ENCODE measurements at places on chromosomes 12 and 14. TPM values are rescaled to one million over a fixed set of nuclear protein-coding genes. Genes with fewer than 3 reads are reported as not detected.
A peak's percentile ranks its signal among the peaks of the same experiment; 100 is the strongest.

GRCh38 chr14:76891391-76891790 lies 65.2 kb downstream of the LRRC74A start:
- no peak for DNase-seq

- DNase-seq, result peak; percentile 90
Measured at GRCh38 chr12:103495469-103496456, at the start of gene C12orf42. C12orf42 (minus strand) TSS chr12:103495968; CDS start chr12:103478426, 17,542 bp downstream.

DNA sequence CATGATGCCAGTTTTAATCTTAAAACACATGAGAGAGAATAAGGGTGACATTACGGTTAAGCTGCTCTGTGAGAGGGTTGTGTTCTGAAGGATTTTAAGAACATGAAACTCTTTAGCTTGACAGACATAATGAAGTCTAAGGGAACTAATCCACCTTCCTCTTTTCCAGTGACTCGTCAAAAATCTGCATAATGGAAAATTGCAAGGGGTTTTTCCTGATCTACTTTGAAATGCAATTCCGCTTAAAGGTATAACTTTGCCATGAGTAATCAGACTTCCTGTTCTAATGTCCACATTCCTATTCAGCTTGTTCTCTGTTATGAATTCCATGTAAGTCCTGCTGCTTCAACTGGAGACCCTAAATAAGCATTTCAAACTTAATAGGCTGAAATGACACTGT lies at the start of gene ZNF705A:
Gene ZNF705A (plus strand): TSS at position 171 of the 400 bp plus-strand sequence. CDS start 15,611 bp downstream, outside the sequence.
- DNase-seq, result no peak

GRCh38 chr14:74347097-74347794 lies 1.0 kb upstream of the VRTN start:
- DNase-seq, result no peak

- DNase-seq, result no peak
Measured at GRCh38 chr12:19886065-19886464, 446.8 kb downstream of the AEBP2 start.

DNA sequence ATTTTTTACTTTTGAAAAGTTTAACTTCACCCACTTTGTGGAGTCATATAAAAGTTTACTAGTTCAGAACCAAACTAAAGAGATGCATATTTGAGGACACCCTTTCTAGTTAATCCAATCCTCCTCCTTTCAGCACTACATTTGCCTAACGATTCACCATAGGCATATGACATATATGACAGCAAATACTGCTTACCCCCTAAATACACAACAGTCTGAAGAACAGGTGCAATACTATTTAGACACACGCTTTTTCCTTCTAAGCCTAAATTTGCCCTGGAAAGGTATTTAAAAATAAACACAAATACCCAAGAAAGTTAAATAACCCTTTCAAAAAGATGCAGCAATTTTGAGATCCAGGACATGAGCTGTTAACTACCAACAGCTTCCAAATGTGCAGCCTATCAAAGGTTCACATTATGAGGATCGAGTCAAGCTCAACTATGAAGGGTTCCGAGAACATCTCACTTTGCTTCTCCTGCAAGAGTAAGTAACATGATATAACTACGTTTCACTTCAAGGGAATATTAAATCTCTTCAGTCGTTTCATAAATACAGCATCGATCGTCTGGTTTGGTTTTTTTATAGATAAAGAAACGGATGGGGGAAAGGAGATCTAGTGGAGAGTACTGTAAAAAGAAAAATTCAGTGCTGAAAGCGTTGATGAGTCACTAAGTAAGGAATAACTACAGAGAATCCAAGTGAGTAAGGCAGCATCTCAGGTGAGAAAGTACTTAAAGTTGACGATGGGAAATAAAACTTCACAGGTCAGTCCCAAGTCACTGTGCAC lies 677 bp upstream of the AP4S1 start:
- DNase-seq, result no peak

GRCh38 chr14:54976316-54976715 lies 50.6 kb downstream of the WDHD1 start:
- DNase-seq, result no peak

DNA sequence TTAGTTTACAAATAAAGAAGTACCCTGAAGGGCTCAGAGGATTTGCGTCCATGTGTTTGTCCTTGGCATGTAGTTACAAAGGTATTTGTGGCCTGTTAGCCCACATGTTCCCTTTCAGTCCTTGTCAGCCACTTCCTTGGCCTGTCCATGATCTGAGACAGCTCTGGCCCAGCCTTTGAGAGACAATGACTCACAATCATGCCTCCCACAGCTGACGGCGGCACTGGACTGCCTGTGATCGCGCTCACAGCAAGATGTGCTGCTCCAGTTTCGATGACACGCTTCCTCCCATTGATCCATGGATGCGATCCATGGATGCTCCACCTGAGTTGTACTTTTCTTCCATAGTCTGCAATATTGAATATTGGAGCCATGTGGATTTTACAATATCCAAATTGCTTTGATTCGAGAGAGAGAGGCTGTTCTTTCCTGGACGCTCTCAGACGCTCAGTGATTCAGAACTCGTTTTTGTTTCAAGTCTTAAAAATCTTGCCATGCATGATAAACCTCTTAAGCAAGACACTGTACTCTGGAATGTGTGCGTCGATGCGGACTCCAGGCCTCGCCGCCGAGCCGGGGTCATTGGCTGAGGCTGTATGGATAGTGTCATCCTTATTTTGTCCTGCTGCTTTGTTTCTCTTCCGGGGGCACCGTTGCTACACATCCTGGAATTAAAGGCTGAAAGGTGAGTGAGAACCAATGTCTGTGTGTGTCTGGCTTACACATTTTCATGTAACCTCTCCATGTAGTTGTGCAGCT lies 220.1 kb downstream of the GLT1D1 start:
- DNase-seq, result no peak

GRCh38 chr12:53652366-53652765 lies 23.5 kb downstream of the ATP5MC2 start:
- no peak for DNase-seq

DNA sequence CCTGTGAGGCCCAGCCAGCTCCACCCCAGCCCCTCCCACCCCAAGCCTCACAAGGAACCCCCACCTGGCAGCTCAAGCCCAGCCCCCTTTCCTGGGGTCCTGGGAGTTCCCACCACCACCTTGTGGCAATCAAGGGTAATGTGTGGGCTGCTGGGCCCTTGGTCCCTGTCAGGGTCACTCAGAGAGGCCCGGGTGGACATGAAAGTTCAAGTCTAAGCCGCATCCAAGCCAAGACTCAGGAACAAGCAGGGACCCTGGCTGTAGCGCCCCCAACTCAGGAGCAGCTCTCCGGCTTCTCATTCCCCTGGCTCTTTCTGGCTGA lies 106.4 kb upstream of the C14orf180 start:
- DNase-seq, result no peak

- DNase-seq, result no peak
Measured at GRCh38 chr14:61467296-61467695, 145.9 kb downstream of the PRKCH start.

DIO2 gene
- total RNA-seq, result not detected

DCN gene
- not detected for total RNA-seq

CLEC14A gene
- total RNA-seq, result not detected

All from B cell (primary cell).